ENCODE measurements at places on chromosomes 16 and 17.

GRCh38 chr16:55542459-55543082 lies 23.9 kb upstream of the CAPNS2 start:
- DNase-seq: no peak

DNA sequence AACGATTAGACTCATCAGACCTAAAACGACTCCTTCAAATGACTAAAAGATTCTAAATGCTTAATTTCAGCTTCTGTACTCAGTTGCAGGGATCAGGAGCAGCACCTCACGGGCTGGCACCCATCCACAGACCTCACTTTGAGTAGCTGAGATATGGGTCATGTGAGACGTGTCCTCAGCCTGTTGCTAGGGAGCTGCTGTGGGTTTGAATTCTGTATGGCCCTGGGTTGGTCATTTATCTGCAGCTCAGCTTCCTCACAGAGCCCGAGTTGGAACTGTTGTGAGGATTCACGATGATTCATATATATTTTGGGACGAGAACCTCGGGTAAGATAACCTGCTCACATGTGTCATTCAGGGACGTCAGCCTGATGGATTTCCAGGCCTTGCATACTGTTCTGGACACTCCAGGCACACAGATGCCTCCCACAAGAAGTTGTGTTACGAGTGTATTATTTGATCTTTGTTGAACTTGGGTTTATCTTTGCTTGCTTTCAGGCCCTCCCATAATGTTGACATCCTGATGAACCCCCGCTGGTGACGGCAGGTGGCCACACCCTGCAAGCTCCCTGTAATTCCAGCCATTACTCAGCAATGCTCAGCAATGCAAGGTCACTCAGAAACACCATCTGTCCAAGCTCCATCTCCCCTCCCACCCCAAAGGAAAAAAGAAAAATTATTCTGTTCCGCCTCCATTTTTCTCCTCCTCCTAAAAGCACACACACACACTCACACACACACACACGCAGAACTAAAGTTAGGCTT lies 137.6 kb downstream of the RBFOX3 start:
- DNase-seq: no peak

DNA sequence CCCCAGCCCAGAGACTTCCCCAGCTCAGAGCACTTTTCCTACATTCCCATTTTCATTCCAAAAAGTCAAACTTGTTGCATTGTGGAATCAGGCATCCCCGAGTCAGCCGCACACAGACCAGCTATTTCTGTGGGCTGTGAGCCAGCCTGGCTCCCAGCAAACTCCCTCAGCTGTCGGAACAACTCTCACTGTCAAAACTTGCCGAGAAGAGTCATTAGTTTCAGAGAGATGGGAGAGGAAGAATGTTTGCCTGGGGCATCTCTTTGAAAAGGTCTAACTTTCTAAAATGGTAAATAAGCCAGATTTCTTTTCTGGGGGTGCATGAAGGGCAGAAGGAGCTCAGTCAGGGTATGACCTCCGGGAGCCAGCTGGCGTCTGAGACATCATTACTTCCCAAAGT lies 280.0 kb downstream of the TMEM114 start:
- no peak for DNase-seq

DNA sequence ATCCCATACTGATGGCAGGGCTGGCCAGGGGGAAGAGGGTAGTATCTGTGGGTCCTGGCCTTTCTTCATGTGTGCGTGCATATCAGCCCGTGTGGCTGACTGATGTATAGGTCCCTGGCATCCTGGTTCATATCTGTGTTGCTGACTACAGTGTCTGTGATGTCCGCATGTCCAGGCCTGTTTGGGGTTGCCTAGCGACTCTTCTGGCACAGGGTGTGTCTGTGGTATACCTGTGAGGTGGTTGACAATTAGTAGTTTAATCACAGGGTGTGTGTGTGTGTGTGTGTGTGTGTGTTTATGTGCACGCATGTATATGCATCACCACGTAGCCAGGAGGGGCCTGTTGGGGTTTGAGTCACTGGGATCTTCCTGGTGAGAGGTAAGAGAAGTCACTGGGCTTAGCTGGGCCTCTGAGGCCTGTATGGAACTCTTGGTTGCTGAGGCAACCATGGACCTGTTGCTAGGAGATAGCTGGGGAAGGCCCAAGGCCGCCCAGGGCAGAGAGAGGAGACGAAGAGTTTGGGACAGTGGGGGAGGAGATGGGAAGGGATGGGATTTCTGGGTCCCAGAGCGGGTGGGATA lies 603 bp upstream of the TMEM95 start:
- no peak for DNase-seq

GRCh38 chr17:70369391-70369790 lies 200.1 kb downstream of the KCNJ2 start:
- no peak for DNase-seq

DNA sequence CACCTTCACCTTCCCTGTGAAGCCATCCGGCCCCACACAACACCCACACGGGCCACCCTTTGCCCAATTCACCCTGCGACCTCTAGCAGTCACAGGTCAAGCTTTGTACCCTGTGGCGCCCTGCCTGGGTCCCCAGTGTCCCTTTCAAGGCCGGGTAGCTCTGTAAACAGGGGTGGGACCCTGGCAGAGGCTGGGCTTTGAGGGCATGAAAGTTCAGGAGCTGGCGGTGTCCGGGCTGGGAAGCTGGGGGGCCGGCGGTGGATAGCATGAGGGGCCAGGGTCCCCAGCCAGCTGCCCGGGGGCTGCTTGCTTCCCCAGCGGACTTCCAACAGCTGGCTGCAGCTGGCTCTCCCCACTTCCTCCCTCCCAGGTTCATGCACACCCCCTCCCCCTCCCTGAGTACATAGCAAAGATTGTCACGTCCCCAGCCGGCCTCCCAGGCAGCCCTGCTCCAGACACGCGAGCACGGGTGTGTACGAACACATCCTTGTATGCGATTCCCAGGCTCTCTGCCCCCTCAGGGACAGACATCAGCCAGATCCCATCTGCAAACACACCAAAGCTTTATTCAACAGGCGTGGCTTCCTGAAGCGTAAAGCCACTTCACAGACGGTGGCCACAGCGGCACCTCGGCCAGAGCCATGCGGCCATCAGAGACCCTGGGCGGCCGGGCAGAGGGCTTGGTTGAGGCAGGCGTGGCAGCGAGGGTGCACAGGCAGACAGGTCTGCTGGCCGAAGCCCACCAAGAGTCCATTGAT lies 8.2 kb downstream of the NTHL1 start:
- no peak for DNase-seq

DNA sequence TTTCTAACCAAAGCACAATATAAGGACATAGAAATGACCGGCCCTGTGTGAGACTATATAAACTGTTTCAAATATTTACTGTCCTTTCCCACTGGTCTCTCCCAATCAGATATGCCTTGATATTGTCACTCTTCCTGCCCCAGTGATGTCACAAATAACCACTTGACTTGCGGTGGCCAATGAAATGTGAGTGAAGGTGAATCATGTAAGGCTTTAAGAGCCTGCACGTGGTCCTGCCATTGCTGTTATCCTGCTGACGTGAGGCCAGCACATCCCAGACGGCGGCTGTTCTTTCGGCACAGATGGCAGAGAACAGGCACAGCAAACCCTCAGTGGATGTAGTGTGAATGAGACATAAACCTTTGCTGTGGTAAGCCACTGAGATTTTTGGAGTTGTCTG lies 5.4 kb upstream of the KLHL11 start:
- no peak for DNase-seq

DNA sequence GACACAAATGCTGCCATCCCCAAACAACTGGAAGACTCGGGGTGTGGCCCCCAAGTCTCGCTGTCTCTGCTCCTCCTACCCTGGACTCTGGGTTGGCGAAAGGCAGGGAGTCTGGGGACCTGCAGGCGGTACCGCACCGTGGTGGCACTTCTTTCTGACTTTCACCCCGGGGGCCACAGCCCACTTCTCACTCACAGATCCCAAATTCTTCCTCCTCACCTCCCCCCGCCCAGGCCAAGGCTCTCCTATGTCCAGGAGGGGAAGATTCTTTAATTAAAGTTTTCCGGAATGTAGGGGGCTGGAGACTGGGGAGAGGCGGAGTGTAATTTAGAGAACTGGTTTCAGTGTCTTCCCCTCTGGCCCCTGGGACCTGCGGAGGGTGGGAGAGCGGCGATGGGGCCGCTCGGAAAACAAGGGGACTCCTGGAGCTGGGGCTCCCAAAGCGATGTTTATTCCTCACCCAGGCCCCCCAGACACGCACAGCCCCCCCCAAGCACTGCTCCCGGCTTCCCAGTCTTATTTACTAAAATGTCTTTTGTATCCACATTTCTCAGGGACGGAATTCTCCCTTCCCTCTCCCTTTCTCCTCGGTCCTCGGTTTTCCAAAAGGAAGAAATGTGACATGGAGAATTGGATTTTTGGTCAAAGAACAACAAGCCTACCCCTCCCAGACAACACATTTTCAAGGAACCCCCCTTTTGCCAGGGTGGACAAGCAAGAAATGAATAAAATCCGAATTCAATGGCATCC lies 1.2 kb downstream of the WNT3 start:
- no peak for DNase-seq

DNA sequence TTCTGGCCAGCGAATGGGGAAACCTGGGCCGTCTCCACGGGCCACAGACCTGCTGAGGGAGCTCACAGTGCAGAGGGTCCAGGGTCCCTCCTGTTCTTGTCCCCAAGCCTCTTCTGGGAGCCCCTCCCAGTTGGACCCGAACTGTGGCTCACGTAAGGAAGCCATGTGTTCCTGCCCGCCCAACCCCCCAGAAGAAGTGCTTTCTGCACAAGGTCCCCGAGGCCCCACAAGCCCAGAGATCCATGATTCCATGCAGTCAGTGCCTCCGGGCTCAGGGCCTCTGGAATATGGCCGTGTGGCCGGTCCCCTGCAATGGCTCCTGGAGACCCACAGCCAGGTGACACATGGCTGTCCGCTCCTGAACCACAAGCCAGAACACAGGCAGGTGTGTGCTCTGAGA lies 272.4 kb downstream of the C16orf95 start:
- no peak for DNase-seq

DNA sequence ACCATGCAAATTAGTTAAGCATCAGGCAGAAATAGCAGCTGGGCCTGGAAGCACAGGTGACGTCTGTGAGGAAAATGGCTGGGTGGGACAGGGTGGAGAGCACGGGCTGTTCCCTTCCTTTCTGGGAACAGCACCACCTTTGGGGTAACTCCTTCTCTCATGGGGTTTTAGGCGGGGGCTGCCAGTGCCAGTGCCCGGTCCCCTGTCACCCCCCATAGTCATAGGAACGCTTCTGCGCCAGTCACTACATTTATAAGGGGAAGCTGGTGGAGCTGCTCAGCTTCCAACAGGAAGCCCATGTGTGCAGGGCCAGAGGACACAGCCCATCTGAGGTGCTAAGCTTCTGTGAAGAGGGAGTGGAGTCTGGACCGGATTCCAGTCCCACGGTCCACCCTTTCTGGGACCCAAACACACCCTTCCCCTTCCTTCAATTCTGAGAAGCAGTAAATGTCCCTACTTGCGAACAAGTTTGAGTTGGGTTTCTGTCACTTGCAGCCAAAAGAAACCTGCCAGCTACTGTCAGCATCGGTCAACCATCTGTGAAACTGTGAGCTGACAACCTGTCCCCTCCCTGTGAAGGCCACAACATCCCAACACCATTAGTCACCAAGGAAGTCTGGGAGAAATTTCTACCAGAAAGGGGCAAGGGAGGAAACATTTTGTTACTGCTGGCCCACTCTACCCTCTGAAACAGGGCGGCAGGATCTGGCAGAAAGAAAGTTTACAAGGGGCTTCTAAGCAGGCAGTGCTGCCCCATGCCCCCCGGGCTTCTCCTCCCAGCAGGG lies 86.0 kb upstream of the AMZ2 start:
- no peak for DNase-seq

GRCh38 chr17:81222620-81222905 lies 202 bp downstream of the CEP131 start:
- DNase-seq: no peak

- no peak for DNase-seq
These were observed at the start of gene CD300C for GRCh38 chr17:74545843-74546230. TSS of gene CD300C (minus strand) at chr17:74546115. CDS start at chr17:74545782, 333 bp downstream.

- no peak for DNase-seq
These were observed 6.2 kb downstream of the CBX4 start for GRCh38 chr17:79833110-79833450.

- DNase-seq: no peak
These were observed 17.5 kb downstream of the EPN2 start for GRCh38 chr17:19254651-19255050.

- DNase-seq: no peak
These were observed 29.6 kb downstream of the ENDOV start for GRCh38 chr17:80444644-80444979.

GRCh38 chr17:72510351-72511016 lies 389.7 kb downstream of the SOX9 start:
- DNase-seq: no peak

DNA sequence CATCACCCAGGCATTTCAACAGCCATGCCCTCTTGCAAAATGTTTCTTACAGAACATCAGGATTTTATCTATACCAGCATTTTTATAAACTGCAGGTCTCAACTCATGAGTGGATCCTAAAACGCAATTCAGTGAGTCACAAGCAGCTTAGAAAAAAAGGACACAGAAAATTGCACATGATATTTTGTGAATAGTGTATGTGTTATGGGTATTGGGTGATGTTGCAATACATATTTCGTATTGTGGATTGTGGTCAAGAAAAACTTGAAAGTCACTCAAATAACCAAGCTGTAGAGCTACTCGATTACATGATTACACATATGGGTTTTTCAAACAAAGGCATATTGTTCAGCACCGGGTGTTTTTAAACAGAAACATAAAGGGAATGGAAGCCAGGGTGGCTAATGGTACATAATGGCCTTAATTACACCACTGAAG lies 1.4 kb downstream of the WIPI1 start:
- no peak for DNase-seq

GRCh38 chr17:51046514-51047384 lies 73.9 kb downstream of the SPAG9 start:
- no peak for DNase-seq

GRCh38 chr17:50638606-50638965 lies 3.9 kb downstream of the ABCC3 start:
- DNase-seq: no peak

DNA sequence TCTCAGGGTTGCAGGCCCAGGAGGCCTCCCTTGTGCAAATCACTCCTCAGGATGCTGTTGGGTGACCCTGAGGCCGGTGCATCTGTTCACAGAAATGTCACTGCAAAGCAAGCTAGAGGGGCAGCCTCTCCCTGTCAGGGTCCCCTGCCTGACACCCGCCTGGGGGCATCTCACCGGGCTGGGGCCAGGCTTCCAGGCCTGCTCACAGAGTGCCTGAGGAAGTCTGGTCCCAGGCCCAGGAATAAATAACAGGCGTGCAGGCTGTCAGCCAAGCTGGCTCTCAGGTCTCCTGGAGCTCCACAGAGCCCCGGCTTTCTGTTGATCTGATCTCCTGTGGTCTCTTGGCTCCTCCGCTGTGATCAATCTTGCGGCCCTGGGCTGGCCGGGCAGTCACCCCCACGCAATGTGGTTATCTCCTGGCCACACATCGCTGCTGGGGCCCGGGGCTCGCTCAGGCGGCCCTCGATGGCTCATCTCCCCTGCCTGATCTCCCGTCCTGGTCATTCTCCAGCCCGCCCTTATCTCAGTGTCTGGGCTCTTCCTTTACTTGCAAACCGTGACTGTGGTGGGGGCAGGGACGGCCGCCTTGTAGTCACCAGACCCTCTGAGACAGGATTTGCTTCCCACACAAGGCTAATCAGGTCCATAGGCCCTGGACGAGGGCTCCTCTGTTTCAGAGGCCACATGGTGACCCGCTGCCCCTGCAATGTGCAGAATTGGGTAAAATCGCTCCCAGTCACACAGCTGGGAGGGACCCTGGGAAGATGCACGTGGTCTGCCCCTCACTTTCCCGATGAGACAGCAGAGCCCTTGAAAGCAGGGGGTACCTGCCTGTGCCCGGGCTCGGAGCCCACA lies 231.2 kb upstream of the GSE1 start:
- DNase-seq: no peak

GRCh38 chr17:73592501-73592961 lies 51.7 kb downstream of the SDK2 start:
- no peak for DNase-seq

Data from activated CD8-positive, alpha-beta memory T cell treated with anti-CD3 and anti-CD28 coated beads for 1 hour (primary cell).